ENCODE measurements at places on chromosomes 1 and 21.

- no peak for DNase-seq
Observed at GRCh38 chr21:32070676-32071330, 198.0 kb downstream of the HUNK start.

- no peak for DNase-seq
Observed at GRCh38 chr1:153750026-153750995, 22.5 kb downstream of the INTS3 start.

GRCh38 chr21:38760762-38761155, 45.0 kb upstream of the ETS2 start:
- DNase-seq: no peak

GRCh38 chr1:43491061-43491460, 37.3 kb upstream of the HYI start:
- DNase-seq: no peak

- DNase-seq: peak; percentile 14
Observed at GRCh38 chr1:235843461-235843961, 23.2 kb downstream of the LYST start.

GRCh38 chr21:35239811-35240219, 190.7 kb upstream of the RUNX1 start:
- DNase-seq: no peak

DNA sequence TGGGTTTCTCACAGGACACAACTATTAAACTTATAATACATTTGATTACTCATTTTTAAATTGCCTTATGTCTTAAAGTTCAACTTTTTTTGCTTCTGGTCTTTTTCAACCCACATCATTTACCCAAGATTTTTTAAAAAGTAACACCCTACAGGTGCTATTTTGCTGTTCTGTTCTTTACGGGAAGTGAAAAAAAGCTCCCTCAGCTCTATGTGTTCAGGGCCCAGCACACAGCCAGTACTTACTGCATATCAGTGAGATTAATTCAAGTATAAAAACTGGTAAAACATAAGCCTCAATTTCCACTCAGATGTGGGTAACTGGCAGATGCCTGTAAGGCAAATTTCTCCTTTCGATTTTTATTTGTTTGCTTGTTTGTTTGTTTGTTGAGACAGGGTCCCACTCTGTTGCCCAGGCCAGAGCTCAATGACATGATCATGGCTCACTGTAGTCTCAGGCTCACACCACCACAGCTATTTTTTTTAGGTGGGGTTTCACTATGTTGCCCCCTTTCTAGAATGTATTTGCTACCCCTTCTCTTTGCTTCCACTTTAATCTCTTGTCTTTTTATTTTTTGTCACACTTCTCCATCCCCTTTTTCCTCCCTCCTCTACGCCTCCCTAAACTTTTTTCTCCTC, 20.3 kb downstream of the RNASEL start:
- DNase-seq: no peak

DNA sequence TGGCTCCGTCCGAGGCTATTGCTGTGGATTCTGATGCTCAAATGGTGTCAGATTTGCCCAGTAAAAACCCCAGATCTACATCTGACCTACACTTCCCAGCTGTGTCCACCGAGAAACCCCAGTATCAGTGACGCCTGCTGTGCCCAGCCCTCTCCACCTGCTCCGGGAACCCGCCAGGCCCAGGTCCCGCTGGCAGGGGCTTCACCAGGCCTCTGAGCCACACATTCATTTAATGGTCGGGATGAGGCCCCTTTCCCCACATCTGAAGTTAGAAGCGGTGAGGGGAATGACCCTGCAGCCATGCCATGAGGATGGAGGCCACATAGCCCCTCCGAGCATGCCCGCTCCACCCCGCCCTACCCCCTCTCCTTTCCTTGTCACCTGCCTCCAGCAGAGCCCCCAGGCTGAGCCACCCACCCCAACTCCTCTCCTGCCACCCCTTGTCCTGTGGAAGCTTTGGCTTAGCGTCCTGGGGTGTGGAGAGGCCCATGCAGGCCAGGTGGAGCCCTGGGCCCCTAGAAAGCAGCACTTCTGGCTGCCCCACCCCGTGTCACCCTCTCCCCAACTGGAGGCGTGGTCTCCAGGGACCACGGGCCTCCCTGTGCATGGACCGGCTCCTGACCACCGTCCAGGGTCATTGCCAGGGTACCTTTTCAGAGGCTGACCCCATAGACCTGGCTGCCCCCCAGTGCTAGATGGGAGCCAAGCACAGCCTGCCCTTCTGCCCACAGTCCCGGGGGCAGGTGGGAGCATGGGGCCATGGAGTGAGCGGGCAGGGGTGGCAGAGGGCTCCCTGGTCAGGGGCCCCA, 8.0 kb downstream of the TNFRSF14 start:
- no peak for DNase-seq

DNA sequence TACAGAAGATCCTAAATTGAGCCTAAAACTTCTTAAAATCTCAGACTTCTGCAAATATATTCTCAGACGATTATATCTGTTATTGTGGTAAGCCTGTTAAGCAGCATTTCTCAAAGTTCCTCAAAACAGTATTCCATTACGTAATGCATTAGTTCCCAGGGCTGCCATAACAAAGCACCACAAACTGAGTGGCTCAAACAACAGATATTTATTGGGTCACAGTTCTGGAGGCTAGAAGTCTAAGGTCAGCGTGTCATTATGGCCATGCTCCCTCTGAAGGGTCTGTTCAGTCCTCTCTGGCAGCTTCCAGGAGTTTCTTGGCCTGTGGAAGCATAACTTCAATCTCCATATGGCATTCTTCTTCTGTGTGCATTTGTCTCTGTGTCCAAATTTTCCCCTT, 103.5 kb upstream of the ST6GALNAC5 start:
- DNase-seq: no peak

DNA sequence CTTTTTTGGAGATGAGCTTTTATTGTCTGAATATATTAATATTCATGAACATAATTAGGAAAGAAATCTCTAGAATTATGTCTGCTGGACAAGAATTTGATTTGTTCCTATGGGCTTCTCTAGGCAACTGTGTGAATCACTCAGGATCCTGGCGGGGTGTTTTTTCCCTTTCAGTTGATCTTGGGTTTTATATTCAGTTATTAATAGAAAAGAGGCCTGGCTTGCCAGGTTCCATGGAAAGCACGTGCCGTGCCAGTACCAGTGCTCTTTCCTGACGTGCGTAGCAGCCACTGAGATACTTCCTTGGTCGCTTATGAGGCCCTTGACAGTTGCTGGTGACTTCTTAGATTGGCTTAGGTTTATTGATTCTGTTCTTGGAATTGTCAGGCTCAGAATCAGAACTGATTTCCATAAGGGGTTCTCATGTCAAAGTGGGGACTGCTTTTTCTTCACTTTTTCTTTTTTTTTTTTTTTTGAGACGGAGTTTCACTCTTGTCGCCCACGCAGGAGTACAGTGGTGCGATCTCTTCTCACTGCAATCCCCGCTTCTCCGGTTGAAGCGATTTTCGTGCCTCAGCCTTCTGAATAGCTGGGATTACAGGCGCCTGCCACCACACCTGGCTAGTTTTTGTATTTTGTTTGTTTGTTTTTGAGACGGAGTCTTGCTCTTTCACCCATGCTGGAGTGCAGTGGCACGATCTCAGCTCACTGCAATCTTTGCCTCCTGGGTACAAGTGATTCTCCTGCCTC, 48.7 kb upstream of the KIF1B start:
- DNase-seq: no peak

DNA sequence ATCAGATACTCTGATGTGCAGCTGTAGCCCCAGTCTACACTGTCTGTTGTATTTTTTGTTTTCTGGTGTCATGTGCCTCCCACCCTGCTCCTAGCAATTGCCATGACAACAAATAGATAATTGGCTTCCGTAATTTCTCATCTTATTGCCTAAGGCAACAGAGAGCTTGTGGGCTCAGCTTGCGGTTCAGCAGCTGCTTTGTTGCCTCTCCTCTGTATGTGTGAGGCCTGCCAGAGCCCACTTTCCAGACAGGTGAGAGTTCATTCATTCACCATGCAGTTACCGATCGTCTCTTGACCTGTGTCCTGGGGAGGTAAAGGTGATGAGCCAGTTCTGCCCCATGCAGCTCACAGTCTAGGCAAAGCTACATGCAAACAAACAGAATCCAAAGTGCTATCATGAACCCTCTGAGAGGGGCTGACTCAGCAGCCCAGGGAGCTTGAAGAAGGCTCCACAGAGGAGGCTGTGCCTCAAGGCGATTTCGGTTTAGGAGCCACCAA, 11.9 kb downstream of the LGALS8 start:
- no peak for DNase-seq

GRCh38 chr1:209883341-209883971, 54.6 kb upstream of the SYT14 start:
- no peak for DNase-seq

- no peak for DNase-seq
Observed at GRCh38 chr1:59985911-59986515, 59.4 kb upstream of the CYP2J2 start.

DNA sequence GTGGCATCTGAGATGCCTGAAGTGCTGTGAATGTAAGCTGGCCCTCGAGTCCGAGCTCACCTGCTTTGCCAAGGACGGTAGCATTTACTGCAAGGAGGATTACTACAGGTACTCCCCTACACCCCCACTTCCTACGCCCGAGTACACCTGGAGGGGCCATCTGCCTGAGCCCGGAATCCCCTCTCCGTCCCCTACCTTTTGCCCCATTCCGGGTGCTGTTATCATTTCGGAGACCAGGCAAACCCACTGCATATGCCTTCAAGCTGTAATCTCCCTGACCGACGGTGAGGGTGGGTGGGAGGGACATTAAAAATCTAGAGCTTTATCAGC, 2.9 kb downstream of the LHX9 start:
- DNase-seq: no peak

- DNase-seq: peak; percentile 25
Observed at GRCh38 chr1:89483010-89483756, 41.4 kb upstream of the LRRC8B start.

GRCh38 chr1:178529364-178530036, 16.6 kb downstream of the TEX35 start:
- DNase-seq: peak; percentile 45

GRCh38 chr1:119933397-119933796, 37.1 kb upstream of the ADAM30 start:
- DNase-seq: no peak

GRCh38 chr21:34924771-34925419, 124.2 kb downstream of the RUNX1 start:
- DNase-seq: no peak

GRCh38 chr21:43639470-43640353, 19.6 kb downstream of the HSF2BP start:
- DNase-seq: no peak

- no peak for DNase-seq
Observed at GRCh38 chr1:63328781-63329180, 6.4 kb downstream of the FOXD3 start.

DNA sequence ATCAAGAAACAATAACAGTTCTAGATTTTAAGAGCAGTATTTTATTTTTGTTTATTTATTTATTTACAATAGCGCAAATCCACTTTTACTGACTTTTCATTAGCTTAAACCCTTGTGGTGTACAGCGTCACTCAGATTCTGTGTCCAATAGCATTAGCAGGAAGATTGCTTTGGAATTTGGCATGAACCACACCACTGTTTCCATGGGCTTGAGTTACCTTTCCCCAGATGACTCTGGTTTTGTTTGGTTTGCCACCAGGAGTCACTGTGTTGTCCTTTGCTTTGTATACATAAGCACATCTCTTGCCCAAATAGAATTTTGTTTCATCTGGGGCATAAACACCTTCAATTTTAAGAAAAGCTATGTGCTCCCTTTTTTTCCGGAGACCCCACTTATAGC, 25.9 kb upstream of the SNRPE start:
- no peak for DNase-seq

GRCh38 chr1:45008076-45008475, 3.0 kb downstream of the HECTD3 start:
- DNase-seq: no peak

DNA sequence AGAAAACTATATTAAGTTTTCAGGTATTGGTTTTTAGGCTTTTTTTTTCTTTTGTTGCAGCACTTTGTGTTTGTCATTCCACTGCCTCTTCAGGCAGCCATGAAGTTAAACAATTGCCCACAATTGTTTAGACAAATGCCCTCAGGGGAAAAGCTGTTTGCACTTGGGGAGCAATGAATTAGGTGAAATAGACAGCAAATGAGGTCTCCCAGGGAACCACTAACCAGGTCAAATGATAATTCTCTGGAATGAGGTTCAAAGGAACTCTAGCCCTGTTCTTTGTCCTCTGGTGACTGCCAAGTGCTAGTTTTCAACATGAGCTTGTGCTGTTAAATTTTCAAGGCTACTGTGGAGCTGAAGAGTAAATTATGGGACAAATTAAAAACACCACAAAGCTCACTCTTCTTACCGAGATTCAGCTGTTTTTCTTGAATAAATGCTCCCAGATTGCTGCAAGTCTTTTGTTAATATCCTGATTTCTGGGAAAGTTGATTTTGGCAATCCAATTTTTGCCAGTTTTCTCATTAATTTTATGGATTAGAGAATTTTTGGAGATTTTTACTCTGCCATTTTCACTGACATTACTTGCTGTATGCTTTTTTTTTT, 15.1 kb upstream of the MAB21L3 start:
- no peak for DNase-seq

DNA sequence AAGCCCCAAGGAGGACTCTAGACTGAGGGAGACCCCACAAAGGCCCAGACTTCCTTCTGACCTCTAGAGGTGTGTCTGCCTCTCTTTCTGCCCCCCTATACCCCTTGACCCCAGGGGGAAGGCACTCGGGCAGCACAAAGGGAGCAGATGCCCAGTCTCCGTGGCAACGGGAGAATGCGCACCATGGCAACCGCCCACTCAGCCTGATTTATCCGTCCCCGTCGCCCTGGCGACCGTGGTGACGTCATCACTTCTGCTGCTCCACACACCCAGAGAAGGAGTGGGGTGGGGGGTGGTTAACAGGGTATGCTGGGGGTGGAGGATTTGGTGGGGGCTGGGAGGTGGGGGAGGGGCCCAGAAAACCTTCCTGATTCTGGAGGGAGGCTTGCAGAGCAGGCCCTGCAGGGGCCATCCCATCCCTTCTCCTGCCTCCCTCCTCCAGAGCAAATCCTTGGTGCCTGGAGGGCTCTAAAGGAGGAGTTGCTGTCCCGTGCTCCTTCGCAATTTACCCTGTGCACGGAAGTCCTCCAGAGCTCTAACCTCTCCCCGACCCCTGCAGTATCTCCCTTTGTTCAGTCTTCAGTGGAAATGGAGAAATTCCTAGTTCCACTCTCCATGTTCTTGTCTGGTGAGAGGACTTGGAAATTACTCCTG, 6.3 kb downstream of the CELF3 start:
- DNase-seq: no peak

GRCh38 chr21:17797967-17798366, 21.2 kb downstream of the C21orf91 start:
- DNase-seq: no peak

- no peak for DNase-seq
Observed at GRCh38 chr1:109266965-109267364, 16.0 kb downstream of the PSRC1 start.

Data from HuH-7.5 (cell line).